Hippocampal formation (tissue), 2 donors: ENCODE measurements at places on chromosomes 13 and 19.
A peak's percentile ranks its signal among the peaks of the same experiment; 100 is the strongest.

GRCh38 chr19:48452289-48453190, 2.8 kb upstream of the KCNJ14 start:
- no peak for DNase-seq

- DNase-seq: no peak
Observed at GRCh38 chr19:18176367-18177310, 3.0 kb downstream of the IFI30 start.

DNA sequence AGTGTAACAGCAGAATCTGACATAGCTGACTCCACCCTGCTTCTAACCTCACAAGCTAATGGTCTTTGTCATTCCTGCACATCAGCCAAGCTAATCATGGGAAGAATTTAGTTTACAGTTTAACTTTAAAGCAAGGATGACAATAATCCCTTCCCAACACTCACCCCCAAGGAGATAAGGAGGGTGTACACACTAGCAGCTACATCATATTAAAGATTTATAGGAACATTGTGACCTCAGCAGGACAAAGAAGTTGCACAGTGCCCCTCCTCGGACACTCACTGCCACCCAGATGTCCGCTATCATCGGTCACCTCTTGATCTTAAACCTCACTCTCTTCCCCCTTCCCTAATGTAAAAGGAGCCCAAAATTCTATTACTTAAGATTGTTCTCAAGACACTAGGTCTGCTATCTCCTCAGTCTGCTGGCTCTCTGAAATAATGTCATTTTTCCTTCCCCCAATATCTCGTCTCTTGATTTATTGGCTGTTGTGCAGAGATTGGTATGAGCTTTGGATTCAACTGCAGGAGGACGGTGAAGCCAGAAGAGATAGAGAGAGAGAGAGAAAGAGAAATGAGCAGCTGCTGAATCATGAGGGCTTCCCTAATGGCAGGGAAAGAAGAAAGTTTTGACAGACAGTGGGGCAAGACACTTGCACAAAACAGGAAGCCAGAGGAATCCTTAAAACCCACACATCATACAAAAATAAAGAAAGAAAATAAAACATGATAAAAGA, 17.5 kb upstream of the FFAR2 start:
- no peak for DNase-seq

DNA sequence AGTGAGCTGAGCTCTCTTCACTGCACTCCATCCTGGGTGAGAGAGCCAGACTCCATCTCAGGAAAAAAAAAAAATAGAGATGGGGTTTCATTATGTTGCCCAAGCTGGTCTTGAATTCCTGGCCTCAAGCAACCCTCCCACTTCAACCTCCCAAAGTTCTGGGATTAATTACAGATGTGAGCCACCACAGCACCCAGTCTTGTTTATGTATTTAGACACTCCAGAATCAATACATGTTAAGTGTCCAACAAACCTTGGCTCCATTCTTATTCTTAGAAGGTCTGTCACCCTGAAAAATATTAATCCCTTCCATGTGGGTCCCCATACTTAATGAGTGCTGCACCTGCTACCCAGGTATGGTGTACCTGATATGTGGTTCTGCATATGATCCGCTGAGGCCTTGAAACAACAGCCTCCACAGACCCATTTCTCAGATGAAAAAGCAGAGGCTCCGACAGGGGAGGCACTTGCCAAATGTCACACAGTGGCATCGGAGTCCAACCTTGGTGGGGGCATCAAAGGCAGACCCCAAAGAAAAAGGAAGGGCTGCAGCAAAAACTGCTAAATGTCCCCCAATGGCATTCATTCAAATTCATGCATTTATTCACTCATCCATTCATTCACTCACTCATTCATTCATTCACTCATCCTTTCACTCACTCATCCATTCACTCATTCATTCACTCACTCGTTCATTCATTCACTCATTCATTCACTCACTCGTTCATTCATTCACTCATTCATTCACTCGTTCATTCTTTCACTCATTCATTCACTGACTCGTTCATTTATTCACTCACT, 16.7 kb downstream of the TICAM1 start:
- DNase-seq: no peak

- DNase-seq: no peak
Observed at GRCh38 chr13:99469041-99469440, 32.2 kb upstream of the TM9SF2 start.

DNA sequence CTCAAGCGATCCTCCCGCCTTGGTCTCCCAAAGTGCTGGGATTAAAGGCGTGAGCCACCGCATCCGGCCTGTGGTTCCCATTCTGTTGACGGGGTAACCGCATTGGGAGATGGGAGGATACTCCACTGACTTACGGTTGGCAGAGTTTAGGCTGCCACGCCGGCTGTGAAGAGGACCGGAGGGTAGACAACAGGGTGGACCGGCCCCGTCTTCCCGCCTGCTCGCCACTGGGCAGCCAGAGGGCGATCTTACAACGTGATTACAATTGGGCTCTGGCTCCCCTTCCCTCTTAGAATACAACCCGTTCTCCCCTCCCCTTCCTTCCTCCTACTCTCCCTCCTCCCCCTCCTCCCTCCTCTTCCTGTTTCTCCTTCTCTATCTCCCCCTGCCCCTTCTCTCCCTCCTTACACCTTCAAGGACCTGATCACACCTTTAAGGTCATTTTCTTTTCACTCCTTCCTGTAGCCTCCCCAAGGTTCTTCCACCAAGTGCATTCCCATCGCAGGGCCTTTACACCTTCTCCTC, 957 bp upstream of the CCDC194 start:
- no peak for DNase-seq

DNA sequence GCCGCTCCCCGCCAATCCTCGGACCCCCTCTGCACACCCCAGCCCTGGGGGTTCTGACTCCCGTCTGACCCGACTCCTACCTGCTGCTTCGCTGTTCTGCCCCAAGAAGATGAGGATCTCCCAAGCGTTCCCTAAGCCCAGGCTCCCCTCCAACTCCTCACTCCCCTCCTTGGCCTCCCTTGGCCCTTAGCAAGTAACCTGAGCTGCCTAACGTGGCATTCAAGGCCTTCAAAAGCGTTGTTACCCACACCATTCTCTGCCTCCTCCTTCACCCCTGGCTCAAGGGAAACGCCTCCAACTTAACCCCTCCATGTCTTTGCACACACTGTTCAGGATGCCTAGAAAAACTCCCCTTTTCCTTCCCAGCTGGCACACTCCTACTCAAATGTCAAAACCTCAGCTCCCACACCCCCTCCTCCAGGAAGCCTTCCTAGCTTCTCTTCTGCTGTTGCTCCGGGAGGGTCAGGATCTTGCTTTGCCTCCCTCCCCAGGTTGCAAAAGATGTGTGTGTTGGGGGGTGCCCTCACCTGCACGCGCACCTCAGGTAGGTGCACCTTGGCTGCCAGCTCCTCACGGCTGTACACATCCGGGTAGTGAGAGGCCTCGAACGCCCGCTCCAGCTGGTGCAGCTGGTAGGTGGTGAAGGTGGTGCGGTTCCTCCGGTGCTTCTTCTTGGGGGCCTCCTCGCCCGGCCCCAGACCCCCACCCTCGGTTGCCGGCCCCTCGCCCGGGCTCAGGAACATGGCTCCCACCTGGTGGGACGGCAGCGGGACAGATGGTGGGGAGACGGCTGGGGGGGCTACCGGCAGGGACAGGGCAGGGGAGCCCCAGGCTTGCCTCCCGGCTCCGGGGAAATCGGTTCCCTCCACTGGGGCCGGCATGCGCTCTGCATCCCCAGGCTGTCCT, 775 bp downstream of the RAX2 start:
- DNase-seq: no peak

- DNase-seq: no peak
Observed at GRCh38 chr19:33250500-33250899, 24.9 kb upstream of the SLC7A10 start.

DNA sequence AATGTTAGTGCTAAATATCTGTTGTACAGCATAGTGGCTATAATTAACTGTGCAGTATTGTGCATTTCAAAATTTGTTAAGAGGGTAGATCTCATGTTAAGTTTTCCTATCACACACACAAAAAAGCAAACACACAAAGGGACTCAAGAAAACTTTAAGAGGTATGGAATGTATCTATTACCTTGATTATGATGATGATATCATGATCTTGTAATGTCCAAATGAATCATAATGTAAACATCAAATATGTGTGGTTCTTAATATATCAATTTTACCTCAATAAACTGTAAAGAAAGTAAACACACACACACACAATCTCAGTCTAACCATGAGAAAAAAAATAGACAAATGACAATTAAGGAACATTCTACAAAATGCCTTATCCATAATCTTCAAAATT, 934.6 kb downstream of the SLITRK1 start:
- DNase-seq: no peak

DNA sequence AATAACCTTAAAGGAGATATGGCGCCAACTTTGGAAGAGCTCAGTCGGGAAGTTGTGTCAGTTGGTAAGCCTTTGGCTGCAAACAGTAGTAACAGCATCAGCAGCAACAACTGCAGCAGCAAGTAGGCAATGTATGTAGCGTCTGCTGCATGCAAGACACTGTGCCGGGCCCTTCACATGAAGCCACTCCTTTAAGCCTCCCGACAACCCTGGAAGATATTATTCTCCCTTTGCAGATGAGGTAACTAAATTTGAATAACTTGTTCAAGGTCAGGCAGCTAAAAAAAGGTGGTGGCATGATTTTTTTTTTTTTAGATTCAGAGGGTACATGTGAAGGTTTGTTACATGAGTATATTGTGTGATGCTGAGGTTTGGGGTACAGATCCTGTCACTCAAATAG, 19.7 kb downstream of the SIPA1L3 start:
- no peak for DNase-seq

GRCh38 chr13:102863590-102863989, 17.8 kb downstream of the ERCC5 start:
- DNase-seq: no peak

DNA sequence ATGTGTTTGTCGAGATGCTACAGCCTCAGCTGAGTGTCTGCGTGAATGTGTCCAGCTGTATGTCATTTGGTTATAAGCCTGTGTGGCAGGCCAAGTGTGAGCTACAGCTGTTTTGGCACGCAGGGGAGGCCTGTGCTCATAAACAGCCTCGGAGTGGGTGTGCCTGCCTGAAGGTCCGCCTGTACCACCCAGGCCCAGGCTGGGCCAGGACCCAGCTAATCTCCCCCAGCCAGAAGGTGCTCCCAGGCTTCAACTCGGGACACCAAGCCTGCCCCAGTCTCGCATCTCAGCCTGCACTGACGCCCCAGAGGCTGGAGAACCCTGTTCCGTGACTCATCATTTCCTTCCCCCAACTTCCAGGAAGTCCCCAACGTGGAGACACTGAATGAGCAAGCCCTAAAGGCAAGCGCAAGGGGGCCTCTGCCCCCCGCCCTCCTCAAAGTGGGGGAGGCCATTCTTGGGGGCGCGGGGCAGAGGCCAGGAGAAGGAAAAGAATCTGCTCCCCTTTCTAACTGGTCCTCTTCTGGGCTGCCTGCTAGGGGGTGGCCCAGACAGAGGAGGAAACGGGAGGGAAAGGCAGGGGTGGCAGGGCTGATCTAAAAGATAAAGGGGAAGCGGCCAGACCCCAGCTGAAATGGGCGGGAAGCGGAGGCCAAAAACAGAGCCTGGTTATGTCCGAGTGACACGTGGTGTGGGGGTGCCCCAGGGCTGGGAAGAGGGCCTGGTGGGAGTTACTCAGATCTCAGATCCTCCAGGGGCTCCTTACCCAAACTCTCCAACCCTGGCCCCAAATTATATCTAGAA, 2.0 kb downstream of the SLC1A5 start:
- DNase-seq: no peak

GRCh38 chr19:38850436-38850975, 720 bp upstream of the HNRNPL start:
- DNase-seq: no peak

DNA sequence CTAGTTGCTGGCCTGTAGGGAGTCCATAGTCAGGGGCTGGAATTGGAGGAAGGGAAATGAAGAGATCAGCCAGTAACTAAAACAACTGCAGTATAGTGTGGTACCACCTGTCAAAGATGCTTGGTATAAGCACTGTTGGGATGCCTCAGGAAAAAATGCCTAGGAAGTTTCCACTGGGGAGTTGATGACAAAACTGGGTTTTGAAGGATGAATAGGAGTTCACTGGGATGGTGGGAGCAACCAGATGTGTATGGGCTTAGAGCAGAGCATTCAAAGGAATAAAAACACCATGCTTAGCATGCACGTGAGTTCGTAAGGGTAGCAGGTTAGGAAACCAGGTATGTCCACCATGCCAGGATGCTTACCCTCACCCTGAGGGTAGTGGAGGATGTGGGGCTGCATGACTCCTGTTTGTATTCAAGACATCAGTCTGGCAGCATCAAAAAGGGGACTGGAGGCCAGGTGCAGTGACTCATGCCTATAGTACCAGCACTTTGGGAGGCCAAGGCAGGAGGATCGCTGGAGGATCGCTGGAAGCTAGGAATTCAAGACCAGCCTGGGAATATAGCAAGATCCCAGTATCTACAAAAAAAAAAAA, 7.1 kb downstream of the CATSPERD start:
- no peak for DNase-seq

DNA sequence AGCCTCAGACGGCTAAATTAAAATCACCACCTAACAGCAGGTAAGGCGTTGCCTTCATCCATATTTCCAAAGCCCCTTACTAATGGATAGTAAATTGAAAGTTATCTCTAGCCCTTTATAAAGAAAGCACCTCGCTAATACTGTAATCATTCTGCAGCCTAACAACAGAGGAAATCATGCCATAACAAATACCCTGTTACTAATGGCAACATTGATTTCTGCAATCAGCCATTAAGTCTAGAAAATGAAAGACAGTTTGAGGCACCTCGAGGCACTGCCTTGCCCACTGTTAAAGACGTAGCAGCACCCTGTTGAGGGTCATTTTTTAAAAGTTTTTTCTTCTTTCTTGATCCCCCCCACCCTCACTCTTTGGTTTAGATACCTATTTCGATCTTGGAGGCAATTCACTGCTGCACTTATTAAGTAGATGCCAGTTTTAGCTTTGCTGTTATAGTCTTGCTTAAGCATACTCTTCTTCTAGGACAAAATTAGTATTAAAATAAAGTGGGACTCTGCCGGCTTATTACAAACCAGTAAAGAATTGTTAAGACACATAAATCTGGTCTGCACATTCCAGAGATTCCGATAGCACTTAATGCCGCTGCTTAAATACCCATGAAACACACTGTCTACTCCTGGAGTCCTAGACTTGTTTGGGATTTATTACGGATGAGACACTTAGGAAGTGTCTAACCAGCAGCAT, 74.8 kb downstream of the ZNF536 start:
- DNase-seq: no peak

DNA sequence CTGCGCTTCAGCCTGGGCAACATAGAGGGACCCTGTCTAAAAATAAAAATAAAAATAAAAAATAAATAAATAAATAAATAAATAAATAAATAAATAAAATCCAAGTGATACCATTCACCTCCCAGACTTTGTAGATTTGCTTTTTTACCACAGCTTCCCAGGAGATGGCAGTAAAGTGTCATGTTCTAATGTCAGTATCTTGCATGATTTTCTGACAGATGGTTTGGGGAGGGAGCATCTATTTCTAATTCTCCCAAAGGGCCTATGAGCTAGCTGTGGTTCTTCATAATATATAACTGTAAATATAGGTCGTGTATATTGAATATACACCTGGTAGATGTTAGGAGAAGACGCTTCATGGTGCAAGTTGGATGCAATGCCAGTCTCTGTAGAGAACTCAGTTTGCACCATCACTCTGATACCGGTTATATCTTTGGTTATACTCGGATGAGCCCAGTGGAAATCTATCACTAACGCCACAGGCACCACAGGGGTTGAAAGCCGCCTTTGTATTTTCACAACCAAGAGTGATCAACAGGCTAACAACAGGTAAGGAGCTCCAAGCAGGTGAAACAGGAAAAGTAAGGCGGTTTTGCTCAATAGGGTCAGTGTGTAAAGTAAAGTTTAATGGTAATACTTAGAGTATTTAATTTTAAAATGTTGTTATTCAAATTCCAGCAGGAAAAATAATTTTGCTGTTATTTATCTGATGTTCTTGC, 13.9 kb downstream of the APLP1 start:
- peak; percentile 83 for DNase-seq
